ENCODE measurements at places on chromosomes 2 and 18.

DNA sequence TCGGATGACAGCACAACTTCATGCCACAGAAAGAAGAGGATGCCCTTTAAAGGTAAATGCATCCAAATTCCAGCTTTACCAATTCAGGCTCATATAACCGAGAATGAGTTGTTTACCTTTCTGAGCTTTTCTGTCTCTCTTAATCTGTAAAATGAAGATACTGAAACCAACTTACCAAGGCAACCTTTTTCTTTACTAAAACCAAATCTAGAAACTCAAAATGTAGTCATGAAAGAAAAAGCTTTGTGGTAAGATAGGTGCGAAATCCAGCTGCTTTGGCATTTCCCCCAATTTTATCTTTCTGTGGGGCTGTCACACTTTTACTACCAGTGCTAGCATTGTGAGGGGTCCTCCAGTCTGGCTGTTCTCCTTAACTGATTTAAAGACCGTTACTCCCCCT lies 240.4 kb downstream of the IKZF2 start:
- no peak for DNase-seq

GRCh38 chr2:96157649-96158553 lies 12.7 kb upstream of the DUSP2 start:
- no peak for DNase-seq

DNA sequence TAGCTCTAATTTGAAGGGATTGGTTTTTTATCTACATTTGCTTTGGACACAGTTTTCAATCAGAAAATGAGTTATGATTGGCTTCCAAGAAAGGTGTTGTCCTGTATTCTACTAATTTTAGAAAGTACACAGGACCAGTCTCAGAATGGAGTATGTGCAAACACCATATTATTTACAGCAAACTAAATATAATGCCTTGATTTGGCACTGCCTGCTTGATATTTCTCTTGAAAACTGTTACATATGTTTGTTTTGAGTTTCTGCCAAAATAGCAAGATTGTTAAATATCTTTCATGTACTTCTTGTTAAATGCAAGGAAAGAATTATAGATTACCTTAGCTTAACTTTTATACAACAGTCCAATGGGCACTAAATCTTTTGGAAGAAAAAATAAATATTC lies 694.9 kb downstream of the KCNJ3 start:
- no peak for DNase-seq

GRCh38 chr2:67950919-67951318 lies 111.9 kb downstream of the C1D start:
- no peak for DNase-seq

- DNase-seq: no peak
Observed at GRCh38 chr2:9765611-9766531, 77.4 kb upstream of the TAF1B start.

- no peak for DNase-seq
Observed at GRCh38 chr2:32738939-32739338, 111.1 kb downstream of the TTC27 start.

DNA sequence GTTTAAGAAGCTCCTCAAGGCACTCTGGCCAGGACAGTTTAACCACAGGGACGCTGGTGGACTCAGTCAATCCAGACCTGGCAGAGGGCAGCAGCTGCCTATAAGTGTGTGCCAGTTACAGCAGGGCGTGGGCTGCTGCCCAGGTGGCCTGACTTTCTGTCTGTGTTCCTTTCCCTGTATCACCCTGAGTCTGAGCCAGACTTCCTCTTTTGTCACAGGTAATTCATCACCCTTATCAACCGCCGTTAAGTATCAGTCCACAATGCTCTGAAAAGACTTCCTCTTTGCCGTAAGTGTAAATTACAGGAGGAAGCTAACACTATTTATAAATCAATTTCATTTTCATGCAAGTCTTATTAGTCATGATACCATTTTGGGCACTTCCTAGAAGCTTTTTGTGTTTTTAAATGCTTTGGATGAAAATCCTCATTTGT lies 7.0 kb downstream of the LPIN1 start:
- peak; percentile 92 for DNase-seq

DNA sequence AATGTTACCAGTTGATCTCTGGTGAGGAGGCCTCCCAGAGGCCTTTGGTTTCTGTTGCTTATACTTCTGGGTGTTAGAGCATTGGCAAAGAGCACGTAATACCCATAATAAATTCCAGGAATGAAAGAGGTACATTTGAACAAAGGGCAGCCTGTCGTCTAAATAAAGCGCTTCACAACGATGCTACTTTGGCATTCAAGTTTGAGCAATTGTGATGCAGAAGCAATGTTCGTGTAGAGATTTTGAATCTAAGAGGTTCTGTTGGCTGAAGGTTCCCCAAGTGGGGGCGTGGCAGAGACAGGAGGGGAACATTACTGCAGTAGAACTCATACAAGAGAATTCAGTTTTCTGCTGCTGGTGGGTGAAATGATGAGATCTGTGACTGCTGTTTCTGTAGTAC lies 27.8 kb downstream of the ZNF532 start:
- DNase-seq: no peak

GRCh38 chr2:201100497-201100896 lies 15.5 kb upstream of the CFLAR start:
- DNase-seq: no peak

DNA sequence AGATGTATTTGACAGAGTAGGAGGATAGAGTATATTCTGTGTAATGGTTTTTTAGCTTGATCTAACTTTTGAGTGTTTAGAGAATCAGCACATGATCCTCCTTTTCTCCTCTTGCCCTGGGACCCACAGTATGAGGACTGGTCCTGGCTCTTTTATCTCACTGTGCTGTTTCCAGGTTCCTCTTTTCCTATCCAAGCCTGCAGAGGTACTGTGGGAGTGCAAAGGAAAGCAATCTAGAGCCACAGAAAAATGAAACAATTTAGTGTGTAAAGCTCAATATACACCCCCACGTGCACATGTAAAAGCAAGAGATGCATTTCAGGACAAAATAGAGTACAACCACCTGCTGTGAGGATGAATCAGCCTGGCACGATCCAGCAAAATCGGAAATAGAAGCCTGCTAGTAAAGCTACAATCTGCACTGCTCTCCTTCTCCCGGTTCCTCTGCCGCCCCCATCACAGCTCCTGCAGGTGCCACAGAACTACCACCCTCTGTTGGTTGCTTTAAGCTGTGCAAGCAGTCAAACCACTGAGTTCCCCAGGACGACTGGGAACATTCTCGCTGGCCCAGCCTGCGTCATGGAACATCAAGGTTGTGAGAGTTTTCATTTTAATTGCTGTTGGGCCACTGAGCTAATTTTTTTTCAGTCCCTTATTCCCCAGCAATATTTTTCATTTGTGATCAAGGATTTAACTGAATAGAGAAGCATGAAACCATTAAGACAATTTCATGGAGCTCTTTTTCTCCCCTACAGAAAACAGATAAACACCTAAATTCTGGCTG lies 47.8 kb upstream of the MAPRE3 start:
- peak; percentile 89 for DNase-seq

- no peak for DNase-seq
Observed at GRCh38 chr18:74512321-74513053, 16.3 kb downstream of the CNDP2 start.

DNA sequence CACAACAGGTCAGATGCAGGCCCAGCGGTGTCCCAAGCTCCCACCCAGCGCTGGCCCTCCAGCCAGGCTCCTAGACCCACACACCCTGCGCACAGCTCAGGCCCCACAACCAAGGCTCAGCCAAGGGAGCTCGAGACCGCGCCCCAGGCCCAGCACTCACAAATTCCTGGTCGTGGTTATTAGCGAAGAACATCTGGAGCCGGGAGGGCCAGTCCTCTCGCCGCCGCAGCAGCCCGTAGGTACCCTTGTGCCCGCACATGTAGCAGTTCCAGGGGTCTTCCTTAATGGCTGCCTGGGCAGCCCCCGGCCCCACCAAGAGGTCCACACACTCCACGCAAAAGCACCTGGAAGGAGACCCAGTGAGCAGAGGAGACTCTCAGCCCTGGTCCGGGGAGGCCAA lies 75.6 kb upstream of the POMC start:
- DNase-seq: no peak

DNA sequence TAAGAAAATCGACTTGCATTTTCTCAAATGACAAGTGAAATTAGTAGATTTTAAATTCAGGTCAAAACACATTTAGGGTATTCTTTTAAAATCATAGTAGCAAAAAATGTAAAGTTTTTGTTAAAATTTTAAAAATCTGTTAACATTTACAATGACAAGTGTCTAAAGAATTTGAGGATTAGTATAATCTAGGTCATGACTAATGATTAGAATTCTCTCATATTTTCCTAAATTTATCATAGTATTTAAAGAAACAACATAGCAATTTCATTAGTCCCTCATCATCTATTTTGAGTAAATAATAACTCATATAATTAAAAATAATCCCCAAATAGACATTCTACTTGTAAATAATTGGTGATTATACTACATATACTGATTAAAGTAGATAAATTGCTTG lies 23.6 kb downstream of the THUMPD2 start:
- no peak for DNase-seq

- DNase-seq: no peak
Observed at GRCh38 chr2:43196768-43197587, 29.4 kb downstream of the ZFP36L2 start.

DNA sequence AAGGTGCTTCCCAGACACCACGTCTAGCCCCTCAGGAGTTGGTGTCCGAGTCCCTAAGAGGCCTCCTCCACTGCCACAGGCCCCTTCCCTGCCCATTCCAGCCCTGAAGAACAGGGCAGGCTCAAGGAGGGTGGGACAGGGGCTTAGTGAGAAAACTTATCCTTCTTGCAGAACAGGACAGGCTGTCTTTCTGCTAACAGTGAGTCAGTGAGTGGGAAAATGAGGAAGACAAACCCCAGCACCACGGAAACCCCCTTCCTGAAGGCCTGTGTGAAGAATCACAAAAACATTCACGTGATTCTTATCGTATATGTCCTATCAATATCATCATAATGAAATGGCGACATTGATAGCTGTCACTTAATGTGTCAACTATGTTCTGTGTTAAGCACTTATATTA lies 9.8 kb downstream of the FZD7 start:
- DNase-seq: peak; percentile 30

DNA sequence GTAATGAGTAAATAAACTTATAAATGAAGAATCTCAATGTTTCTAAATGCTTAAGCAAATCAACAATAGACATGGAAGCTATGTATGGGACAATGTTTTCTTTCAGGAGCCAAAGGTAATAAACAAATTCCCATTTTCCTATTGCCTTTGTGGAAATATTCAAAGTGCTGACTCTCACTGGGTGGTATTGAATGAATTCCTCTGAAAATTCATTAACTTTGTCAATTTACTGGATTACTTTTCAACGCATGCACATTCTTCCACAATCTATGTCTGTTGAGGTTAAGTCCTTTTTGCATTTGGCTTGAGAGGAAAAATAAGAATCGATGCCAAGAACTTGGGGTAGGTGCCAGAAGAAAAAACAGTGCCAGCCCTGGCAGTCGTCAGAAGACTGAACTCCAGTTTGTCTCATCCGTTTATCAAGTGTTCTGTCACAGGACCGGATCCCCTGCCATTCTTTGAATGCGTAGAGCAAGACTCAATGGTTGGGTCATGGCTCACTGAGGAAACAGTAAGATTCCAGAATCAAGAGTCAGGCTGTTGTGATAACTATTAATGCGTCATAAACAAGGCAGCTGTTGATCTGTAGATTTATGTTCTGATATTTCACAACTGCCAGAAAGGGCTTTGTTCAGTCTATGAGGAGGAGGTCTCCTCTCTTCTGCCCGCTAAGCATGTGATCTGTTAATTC lies 133.3 kb downstream of the GFPT1 start:
- DNase-seq: no peak

DNA sequence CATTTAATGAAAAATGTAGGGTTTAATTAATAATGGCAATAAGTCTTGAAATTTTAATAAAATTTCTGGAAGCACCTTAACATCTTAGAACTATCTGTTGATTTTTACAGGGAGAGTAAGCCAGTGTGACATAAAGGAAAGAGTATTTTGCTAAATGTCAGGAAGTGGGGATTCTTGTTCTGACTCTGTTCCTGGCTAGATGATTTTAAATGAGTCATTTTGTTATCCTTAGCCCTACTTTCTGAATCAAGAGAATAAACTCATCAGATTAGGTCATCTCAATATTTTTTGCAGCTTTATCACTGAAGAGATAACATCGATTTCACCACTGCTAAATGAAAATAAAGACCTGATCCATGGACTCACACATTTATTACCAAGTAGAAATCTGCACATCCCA lies 377.5 kb upstream of the CYRIA start:
- no peak for DNase-seq

All from Kasumi-1 (cell line).